ENCODE measurements at places on chromosomes 2 and 18. TPM values are rescaled to one million over a fixed set of nuclear protein-coding genes. Genes with fewer than 3 reads are reported as not detected.

- no peak for DNase-seq
- no peaks in the 10 kb centered on the region for H3K36me3 ChIP-seq
- H3K4me1 ChIP-seq = no peaks in the 10 kb centered on the region
- no peak overlapping the region for H3K4me3 ChIP-seq
- H3K27ac ChIP-seq = no peak overlapping the region
These were observed 45.4 kb upstream of the SNTG2 start for GRCh38 chr2:905091-905832.

DNA sequence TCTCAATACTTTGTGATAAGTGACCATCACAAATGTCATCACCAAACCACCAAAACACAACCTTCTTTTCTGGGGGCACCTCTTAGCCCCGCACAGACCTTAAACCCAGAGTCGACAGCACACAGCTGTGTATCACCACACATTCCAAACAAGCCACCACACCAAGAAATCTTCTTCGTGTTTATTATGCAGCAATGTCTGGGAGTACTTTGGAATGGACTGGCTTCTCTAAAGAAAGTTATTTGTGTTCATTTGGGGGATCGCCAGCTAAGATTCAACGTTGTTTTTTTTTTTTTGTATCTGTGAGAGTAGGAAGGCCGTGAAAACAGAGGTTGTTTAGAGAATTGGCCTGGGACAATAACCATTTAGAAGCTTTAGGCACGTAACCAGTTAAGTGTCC, 1.1 kb upstream of the MTA3 start:
- DNase-seq = no peak
- H3K36me3 ChIP-seq = no peaks in the 10 kb centered on the region
- no peaks in the 10 kb centered on the region for H3K4me1 ChIP-seq
- H3K27ac ChIP-seq = peak overlapping the region; percentile 97
- H3K27me3 ChIP-seq = no peaks in the 10 kb centered on the region

GRCh38 chr2:239441261-239442078, 40.6 kb upstream of the HDAC4 start:
- H3K4me3 ChIP-seq = no peak overlapping the region
- no peak overlapping the region for H3K27ac ChIP-seq
- DNase-seq = no peak
- H3K4me1 ChIP-seq = no peaks in the 10 kb centered on the region

The CRYGD gene
- not detected for total RNA-seq

DNA sequence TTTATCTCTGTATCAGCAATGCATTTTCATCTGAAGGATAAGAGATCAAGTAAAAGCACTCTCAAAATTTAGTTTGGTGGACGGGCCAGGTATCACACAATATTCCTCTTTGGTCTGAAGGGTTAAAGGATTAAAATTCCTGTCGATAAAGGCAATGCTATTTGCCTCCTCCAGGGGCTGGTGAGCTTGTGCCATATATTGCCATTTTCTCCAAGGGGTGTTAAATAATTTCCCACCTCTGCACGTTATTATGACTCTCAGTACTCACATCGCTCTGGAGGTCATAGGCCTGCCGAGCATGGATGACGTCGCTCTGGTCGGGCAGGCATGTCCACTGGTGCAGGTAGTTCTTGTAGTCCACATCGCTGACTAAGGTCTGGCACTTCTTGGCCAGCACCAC, 94.2 kb downstream of the NEB start:
- no peaks in the 10 kb centered on the region for H3K27me3 ChIP-seq
- no peaks in the 10 kb centered on the region for H3K4me1 ChIP-seq
- DNase-seq = no peak
- no peaks in the 10 kb centered on the region for H3K36me3 ChIP-seq
- no peak overlapping the region for H3K4me3 ChIP-seq
- no peak overlapping the region for H3K27ac ChIP-seq

DNA sequence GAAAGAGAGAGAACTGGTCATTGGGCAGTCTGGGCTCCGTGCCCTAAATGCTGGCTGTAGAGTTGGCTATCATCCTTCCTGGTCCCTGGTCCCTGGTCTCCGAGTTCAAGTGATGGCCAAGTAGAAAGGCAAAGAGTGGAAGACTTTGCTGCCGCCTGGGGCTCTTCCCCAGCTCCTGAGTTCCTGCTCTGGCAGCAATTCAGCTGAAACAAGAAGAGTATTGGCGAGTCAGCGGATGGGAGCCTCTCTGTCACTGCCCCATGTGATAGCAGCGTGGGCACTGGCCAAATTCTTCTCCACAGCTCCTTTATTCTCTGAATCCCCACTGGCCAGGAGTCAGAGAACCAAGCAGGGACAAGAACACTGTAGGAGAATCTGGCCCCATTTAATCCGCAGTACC, 351.0 kb upstream of the POU3F3 start:
- H3K4me3 ChIP-seq = no peak overlapping the region
- no peaks in the 10 kb centered on the region for H3K36me3 ChIP-seq
- no peak for DNase-seq
- no peaks in the 10 kb centered on the region for H3K27me3 ChIP-seq
- no peak overlapping the region for H3K27ac ChIP-seq
- no peaks in the 10 kb centered on the region for H3K4me1 ChIP-seq

GRCh38 chr2:230671117-230671516, 41.5 kb upstream of the CAB39 start:
- no peaks in the 10 kb centered on the region for H3K27me3 ChIP-seq
- no peaks in the 10 kb centered on the region for H3K4me1 ChIP-seq
- H3K4me3 ChIP-seq = no peak overlapping the region
- H3K27ac ChIP-seq = no peak overlapping the region

The DSC2 gene
- total RNA-seq = 0.26 TPM

DNA sequence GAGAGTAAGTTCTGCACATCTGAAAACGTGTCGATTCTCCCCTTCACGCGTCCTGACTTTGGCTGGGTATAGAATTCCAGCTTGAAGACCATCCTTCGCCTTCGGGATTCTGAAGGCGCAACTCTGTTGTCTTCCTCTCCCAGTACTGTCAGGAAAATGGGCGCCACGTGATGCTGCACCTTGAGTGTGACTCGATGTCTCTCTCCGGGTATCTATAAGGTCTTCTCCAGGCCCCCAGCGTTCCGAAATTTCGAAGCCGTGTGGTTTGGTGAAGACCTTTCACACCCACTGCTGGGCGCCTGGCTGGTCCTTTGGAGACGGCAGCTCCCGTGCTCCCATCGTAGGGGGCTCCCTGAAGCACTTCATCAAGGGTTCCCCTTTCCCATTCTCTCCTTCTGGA, 203.7 kb downstream of the HDAC4 start:
- H3K27me3 ChIP-seq = no peaks in the 10 kb centered on the region
- H3K4me3 ChIP-seq = no peak overlapping the region
- H3K27ac ChIP-seq = no peak overlapping the region
- H3K36me3 ChIP-seq = no peaks in the 10 kb centered on the region
- DNase-seq = peak; percentile 10
- no peaks in the 10 kb centered on the region for H3K4me1 ChIP-seq

GRCh38 chr2:133641942-133642725, 73.9 kb upstream of the NCKAP5 start:
- H3K27ac ChIP-seq = no peak overlapping the region
- H3K4me1 ChIP-seq = no peaks in the 10 kb centered on the region
- no peaks in the 10 kb centered on the region for H3K36me3 ChIP-seq
- no peak for DNase-seq
- no peaks in the 10 kb centered on the region for H3K27me3 ChIP-seq

GRCh38 chr2:233449921-233450863, 95.9 kb downstream of the DGKD start:
- no peaks in the 10 kb centered on the region for H3K27me3 ChIP-seq
- no peaks in the 10 kb centered on the region for H3K4me1 ChIP-seq
- DNase-seq = no peak
- H3K4me3 ChIP-seq = no peak overlapping the region
- no peak overlapping the region for H3K27ac ChIP-seq

DNA sequence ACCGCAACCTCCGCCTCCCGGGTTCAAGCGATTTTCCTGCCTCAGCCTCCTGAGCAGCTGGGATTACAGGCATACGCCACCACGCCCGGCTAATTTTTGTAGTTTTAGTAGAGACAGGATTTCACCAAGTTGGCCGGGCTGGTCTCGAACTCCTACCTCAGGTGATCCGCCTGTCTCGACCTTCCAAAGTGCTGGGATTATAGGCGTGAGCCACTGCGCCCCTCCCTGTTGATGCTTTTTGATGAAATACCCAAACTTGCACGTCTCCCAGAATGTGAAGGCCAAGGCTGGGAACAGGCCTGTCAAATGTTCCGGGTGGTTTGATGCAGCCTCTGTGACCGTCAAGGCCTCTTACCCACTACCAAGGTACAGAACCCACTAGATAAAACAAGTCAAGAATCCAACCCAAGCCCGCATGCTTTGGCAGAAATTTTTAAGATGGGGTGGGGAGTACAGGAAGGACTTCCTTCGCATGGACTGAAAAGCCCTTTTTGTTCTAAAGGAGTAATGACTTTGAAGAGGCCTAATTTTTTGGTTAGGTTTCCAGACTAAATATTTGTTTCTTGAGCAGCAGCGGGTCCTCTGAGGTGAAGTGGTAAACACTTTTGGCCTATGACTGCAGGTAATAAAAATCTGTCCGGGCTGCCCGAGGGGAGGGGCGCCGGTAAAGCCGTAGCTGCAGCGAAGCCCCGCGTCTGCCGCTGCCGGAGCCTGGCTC, 3.7 kb upstream of the EVX2 start:
- no peak for DNase-seq
- H3K27ac ChIP-seq = no peak overlapping the region
- no peaks in the 10 kb centered on the region for H3K4me1 ChIP-seq
- H3K27me3 ChIP-seq = peaks cover 57% of the 10 kb centered on the region
- H3K4me3 ChIP-seq = no peak overlapping the region
- H3K36me3 ChIP-seq = no peaks in the 10 kb centered on the region

DNA sequence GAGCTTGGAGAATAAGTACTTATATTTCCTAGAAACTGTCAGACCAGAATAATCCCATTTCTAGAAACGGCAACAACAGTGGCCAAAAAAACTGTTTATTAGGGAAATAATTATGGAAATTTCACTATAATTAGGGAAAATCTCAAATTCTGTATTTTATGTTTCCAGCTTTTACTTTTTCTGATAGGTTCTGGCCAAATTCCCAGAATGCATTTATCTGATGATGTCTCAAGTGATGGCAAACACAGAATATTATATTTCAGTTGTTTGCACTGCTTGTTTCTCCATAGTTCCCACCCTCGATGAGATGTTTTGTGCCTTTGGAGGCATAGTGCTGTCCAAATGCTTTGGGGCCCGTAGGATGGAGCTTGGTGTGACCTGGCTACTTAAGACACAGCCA, 66.9 kb downstream of the AFF3 start:
- no peaks in the 10 kb centered on the region for H3K4me1 ChIP-seq
- H3K4me3 ChIP-seq = no peak overlapping the region
- no peaks in the 10 kb centered on the region for H3K27me3 ChIP-seq
- H3K36me3 ChIP-seq = no peaks in the 10 kb centered on the region
- DNase-seq = no peak

- no peaks in the 10 kb centered on the region for H3K27me3 ChIP-seq
- H3K36me3 ChIP-seq = no peaks in the 10 kb centered on the region
- peak overlapping the region; percentile 80 for H3K27ac ChIP-seq
- peaks cover 13% of the 10 kb centered on the region for H3K4me1 ChIP-seq
These were observed 415.8 kb upstream of the ZEB2 start for GRCh38 chr2:144935736-144936135.

DNA sequence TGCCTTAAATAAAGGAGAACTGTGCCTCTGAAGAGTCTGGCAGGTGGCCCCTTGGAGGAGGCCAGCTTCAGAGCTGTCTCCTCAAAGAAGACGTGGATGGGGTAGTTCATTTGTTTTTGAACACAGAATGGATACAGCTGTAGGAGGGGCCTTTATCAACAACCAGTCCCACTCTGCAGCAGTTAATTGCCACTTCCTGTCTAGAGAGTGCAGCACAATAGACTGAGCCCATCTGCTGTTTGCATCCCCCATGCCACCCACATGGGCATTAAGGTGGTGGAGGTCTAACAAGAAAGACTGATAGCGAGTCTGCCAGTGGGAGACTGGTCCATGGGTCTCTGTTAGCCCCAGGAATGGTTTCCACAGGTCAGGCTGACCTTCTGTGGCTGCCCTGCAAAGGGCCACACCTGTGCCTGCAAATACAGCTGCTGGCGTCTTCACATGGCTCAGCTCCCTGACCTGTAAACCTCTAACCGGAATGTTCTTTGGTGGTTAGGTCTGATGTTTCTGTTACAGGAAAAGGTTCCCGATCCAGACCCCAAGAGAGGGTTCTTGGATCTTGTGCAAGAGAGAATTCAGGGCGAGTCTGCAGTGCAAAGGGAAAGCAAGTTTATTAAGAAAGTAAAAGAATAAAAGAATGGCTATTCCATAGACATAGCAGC, 153.3 kb upstream of the ITGA6 start:
- no peak overlapping the region for H3K4me3 ChIP-seq
- H3K27ac ChIP-seq = peak overlapping the region; percentile 80
- no peaks in the 10 kb centered on the region for H3K36me3 ChIP-seq
- H3K27me3 ChIP-seq = no peaks in the 10 kb centered on the region
